ENCODE measurements at places on chromosomes 1 and 21.

- no peak for DNase-seq
Measured at GRCh38 chr1:231234506-231234905, 6.5 kb upstream of the GNPAT start.

- no peak for DNase-seq
Measured at GRCh38 chr1:88658419-88658818, 25.7 kb upstream of the PKN2 start.

GRCh38 chr1:156119503-156120209, 5.1 kb downstream of the LMNA start:
- DNase-seq = peak; percentile 66

DNA sequence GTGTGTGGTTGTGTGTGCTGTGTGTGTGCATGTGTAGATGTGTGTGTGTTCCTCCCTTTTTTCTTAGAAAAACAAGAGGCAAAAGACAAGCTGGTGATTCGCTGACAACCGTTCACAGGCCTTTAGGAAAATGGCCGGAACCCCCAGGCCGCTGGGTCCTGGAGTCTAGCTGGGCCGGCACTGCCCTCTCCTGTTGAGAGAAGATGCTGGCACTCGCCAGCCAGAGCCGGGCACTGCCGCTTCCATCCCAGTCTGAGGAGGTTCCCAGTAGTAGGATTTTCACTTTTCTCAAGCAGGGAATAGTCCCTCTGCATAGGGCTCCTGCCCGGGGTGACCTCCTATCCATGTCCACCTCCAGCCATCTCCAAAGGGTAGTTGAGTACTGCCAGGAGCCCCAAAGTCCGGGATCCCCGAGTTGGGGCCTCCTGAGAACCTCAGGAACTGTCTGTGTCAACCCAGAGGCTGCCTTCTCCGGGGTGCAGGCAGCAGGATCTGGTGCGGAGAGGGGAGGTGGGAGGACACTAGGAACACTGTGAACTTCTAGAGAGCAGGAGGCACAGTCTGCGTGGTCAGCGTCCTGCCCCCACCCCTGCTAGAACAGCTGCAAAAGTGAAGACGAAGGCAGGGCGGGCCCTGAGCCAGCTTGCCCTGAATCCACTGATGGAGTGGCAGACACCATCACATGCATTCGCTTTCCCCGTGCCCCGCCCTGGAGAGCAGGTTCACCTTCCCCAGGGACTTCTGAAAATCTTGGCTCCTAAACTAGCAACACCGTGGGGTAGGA, 44.1 kb upstream of the ARHGEF16 start:
- DNase-seq = peak; percentile 59

- no peak for DNase-seq
Measured at GRCh38 chr1:96234299-96234698, 487.3 kb upstream of the PTBP2 start.

- DNase-seq = no peak
Measured at GRCh38 chr1:30807318-30808066, 49.9 kb upstream of the LAPTM5 start.

- DNase-seq = peak; percentile 87
Measured at GRCh38 chr1:29282924-29283803, 46.8 kb downstream of the PTPRU start.

DNA sequence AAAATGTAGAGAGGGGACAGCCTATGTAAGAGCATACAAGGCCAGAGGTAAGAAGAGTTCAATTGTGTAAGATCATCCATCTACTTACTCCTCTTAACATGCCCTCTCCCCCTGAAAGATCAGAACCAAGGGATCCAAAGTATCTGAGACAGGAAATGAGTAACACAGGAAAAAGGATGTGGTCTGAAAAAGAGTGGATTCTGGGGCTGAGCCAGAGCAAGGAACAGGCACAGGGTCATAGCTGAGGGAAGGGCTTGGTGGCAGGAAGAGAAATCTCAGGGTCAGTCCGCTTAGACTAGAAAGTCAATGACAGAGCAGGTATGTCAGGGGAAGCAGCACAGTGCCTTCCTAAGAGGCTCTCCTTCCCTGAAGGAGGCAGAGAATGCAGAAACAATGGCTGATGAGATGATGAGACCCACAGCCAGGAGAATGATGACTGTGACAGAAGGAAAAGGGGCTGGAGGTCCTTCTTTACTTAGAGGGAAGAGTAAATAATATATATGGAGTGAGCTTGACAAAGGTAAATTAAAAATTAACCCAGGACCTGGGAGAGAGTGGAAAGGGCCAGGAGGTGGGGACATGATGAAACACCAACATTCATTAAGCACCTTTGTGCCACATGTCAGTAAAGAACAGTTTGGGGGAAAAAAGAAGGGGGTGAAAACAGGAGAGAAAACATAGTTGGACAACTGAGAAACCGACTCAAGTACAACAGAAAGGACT, 26.2 kb upstream of the A3GALT2 start:
- peak; percentile 91 for DNase-seq

GRCh38 chr1:37403166-37403565, 71.2 kb upstream of the ZC3H12A start:
- no peak for DNase-seq

DNA sequence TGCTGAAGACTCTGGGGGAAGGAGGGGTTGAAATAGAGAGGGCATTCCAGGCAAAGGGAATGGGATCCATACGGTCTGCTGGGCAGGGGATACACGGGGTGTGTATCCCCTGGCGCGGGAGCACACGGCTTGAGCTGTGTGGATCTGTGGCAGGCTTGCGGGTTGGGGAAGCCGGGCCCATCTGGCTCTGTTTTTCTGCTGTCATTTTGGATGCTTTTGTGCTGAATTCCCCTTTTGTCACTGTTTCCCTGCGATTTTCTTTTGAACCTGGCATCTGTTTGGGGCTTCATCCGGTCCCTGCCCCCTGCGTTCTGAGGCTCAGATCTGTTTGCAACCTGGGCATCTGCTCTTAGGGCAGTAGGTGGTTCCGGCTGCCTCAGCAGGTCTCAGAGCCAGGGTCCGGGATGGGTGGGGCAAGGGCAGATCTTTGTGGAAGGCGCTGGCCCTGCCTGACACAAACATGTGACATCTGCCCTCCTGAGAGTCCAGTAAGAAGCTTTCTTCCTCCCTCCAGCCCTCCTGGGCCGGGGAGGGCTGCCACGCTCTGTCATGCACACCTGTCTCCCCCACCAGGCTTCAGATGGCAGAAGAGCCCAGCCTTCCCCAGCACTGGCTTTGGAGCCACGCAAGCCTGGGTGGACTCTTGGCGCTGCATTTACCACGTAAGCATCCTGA, 84.0 kb downstream of the IGSF21 start:
- DNase-seq = no peak

- DNase-seq = no peak
Measured at GRCh38 chr1:121586369-121587229, 401.8 kb downstream of the SRGAP2C start.

DNA sequence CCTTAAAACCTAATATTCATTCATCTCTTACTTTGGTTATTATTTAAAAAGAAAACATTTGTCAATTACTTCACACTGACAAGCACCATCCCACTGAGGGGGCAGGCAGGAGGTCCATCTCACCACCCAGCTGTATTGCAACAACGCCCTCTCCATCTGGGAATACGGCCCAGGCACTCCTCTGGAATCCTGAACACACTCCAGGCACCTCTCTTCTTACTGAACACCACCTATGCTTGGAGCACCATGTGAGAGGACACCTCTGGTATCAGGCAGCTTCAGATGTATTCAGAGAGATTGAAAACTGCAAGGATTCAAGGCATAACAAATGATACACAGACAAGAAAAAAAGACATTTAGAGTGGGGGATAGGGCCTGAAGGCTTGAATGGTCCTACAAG, 147.1 kb downstream of the CACNA1E start:
- DNase-seq = no peak

DNA sequence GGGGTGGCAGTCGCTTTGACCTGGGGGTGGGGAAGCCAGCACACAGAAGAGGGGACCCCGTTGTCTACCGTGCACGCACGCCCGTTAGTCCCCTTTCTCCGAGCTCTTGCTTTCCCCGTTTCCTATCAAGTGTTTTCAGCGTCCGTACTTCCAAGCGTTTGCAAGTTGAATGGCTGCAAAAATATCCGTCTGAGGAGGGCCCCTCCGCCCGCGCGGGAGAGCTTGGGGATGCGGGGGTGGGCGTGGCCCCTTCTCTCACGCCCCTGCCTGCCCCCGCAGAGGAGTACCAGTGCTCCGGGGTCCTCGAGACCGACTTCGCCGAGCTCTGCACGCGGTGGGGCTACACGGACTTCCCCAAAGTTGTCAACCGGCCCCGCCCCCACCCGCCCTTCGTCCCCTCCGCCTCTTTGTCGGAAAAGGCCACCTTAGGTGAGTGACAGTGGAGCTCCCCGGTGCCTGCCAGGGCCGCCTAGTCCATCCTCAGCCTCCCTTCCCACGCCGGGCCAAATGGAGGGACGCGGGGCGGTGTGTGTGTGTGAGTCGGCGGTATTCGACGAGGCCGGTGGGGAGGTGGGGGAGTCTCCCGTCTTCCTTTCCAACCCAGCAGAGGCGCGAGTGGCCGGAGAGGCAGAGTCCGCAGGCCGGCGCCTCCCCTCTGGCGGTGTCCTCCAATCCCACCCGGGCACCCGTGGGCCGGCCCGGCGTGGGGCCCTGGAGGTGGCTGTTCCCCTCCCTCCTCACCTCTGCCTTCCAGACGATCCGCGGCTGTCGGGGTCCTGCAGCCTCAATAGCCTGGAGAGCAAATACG, 3.4 kb downstream of the LRRC71 start:
- DNase-seq = no peak

DNA sequence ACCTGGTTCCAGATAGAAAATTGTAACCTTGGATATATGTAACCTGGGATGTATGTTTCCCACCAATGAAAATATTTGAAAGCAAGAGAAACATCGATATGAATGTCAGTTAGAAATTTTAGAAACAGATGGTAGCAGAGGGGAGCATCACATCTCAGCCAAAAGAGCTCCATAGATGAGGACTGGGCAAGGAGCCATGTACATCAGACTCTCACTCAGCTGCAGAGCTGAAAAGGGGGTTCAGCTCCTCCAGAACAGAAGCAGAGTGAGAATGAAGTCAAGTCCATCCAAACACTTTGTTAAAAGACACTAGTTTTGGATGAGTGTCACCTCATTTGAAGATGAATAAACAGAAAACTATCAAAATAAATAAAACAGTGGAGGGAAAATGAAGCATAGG, 202.4 kb downstream of the HMCN1 start:
- no peak for DNase-seq

- peak; percentile 73 for DNase-seq
Measured at GRCh38 chr1:21511579-21512522, 2.6 kb downstream of the ALPL start.

- DNase-seq = no peak
Measured at GRCh38 chr1:35860696-35861095, 22.3 kb upstream of the AGO1 start.

GRCh38 chr1:34850382-34850781, 9.2 kb downstream of the SMIM12 start:
- DNase-seq = no peak

DNA sequence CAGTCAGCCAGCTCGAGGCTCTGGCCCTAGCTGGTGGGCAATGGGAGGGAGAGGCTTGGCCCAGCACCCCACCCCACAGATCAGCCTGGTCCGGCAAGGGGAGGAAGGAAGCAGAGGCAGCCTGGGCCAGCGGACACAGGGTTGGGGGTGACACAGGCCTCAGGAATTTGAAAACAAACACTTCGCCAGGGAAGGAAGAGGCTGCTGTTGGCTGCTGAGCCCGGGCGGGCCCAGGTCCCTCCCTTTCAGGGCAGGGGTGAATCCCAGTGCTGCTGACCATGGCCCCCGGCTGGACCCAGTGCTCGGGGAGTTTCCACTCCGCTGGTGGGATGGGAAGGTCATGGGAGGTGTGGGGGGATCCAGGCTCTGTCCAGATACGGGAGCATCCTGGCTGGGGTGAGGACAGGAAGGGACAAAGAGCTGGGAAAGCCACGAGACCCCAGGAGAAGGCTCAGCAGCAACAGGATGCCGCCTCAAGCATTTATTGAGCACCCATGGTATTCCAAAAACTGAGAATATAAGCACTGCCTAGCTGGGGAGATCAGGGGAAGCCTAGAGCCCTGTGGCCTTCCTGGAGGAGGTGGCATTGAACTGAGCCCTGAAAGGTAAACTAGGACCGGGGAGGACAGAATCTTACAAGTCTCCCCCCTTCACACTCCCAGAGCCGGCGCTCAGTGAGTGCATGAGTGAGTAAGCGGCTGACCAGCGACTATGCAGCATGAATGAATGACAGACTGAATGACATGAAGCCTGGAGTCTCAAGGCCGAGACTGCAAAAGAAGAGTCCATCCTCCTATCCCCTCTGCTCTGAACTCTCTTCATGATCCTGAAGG, 26.2 kb upstream of the EPHA2 start:
- peak; percentile 94 for DNase-seq

- no peak for DNase-seq
Measured at GRCh38 chr1:240136402-240136801, 44.7 kb downstream of the FMN2 start.

DNA sequence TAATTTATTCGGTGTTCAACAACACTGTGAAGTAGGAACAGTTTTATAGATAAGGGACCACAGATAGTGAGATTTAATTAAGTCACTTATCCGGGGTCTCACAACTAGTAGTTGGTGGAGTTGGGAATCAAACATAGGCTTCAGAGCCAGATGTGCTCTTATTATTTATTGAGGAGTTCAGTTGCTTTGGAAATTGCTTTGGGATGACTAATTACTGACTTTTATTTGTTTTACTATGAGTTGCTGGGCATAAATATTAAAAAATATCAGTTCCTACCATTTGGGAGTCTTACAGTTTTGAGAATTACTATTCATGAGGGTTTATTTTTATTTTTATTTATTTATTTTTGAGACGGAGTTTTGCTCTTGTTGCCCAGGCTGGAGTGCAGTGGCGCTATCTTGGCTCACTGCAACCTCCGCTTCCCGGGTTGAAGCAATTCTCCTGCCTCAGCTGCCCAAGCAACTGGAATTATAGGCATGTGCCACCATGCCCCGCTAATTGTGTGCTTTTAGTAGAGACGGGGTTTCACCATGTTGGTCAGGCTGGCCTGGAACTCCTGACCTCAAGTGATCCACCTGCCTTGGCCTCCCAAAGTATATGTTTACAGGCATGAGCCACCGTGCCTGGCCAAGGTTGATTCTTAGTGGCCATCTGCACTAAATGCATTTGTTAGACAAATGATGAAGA, 27.7 kb downstream of the THRAP3 start:
- DNase-seq = no peak

DNA sequence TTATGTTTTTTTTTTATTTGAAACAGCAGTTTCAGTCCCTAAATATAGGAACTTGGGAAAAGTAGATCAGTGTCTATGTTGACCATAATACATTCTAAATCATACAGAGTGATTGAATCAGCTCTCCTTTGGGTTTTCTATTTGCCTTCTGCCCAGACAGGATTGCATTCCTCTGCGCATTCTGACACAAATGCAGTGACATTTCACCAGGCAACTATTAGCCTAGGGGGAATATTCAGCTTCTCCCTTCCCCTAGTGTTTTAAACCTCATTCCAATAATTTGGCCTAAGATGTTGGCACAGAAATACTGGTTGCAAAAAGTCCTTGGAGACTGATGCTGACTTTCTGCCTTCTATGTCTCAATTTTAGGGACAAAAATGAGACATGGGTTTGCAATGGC, 172.8 kb downstream of the PTGER3 start:
- no peak for DNase-seq

- DNase-seq = peak; percentile 13
Measured at GRCh38 chr1:209094384-209094783, 489.1 kb upstream of the CAMK1G start.

All from ACHN (cell line).